ENCODE measurements at places on chromosomes 3 and 15.

DNA sequence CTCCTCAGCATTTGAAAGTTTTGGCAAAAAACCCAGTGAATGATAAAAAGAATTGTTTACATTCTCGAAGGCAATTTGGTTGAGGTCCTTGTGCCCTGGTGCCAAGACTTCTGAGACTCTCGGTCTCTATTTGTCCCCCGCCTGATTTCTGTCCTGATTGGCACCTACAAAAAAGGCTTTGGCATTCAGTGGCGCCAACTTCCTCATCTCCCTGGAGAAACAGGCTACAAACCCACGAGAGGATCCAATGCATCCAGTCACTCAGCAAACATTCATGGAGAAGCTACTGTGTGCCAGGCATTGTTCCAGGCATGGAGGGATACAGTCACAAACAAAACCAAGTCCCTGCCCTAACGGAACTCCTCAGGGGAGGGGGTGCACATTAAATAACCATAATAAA is 42.7 kb downstream of the HES1 start:
- no peak for DNase-seq

DNA sequence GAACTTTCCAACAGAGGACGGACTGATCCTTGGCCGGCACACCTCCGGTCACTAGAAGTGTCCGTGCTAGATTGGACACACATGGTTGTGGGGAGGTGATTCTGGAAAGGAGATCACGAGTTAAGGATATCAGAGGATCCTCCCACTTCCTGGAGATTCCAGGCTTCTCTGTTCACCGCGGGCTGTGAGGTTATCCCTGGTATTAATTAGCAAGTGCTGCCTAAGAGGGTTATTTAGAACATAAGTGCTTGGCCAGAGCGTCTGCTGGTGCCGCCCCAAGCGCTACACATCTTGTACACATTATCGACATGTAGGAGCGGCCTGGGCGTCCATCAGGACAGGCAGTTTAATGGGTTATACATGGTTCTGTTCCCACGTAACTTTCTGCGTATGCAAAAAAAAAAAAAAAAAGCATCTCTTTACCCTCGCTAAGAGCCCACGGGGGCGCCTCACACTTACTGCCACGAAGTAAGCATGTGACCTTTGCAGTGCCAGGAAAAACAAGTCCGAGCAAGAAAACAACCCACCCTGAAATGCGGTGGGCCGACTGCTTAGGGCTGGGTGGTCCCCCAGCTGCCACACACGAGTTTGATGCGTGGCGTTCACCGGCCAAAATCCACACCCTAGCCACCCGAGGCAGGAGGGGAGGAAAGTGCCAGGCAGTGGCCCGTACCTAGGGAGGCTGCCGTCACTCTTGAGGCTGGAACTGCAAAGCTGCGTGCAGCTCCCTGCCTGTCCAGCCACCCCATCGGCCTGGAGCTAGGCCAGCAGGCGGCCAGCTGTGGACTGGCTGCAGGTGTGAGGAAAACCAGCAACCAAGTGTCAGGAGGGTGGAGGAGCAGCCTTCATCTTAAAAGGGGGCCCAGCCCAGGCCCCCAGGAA is 78.0 kb downstream of the CPN2 start:
- DNase-seq = no peak

- no peak for DNase-seq
Measured at GRCh38 chr15:62715946-62716345, 326.6 kb upstream of the TPM1 start.

GRCh38 chr3:34183611-34184340 is 385.3 kb downstream of the PDCD6IP start:
- DNase-seq = no peak

DNA sequence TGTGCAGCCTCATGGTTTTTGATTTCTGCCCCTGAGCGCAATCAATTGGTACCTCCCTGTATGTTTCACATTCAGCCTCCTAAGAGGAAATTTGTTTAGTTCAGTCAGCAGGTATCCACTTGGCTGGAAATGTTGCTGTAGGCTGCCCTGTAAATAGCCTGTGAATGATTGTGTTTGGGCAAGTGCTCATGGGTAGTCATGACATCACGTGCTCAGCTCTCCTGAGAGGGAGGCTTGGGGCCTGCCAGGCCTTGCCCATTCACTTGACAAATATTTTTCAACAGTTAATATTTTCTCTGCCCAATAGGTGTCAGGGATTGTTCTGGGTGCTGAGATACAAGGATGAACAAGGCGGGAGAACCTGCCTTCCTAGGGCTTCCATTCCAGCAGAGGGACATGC is 13.3 kb downstream of the HRH1 start:
- no peak for DNase-seq

- DNase-seq = no peak
Measured at GRCh38 chr15:90038632-90039095, 37.5 kb downstream of the ZNF710 start.

DNA sequence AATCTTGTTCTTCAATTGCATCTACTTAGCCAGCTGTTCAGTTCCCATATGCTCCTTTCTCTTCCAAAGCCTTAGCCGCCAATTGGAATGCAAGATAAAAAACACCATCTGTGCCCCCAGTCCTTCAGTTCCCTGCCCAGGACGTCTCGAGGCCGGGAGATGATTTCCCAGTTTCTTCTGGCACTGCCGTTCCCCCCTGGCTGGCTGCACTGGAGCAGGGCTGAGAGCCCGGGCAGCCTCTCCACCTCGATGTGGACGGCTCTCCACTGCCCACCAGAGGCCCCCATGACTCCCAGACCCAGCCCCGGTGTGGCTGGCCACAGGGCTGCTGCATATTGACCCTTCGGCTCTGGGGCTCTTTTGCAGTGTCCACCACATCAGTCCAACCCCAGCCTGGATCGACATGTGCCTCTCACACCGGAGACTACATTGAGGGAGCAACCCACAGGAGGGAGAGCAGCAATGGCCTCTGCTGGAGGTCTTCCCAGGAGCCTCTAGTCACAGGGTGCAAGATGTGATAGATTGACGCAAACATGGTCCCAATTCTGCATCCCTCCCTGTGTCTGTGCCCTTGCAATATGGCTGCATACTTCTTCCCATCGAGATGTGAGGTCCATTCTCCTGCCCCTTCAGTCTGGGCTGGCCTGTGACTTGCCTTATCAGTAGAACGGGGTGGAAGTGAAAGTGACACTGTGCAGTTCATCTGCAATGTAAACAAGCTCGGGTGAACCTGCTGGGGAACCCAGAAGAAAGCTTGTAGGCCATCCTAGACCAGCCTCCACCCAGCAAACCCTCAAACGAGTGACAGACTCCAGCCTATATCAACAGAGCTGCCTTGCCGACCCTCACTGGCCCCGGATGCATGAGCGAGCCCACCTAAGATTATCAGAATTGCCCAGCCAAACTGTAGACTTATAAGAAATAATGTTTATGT is 52.3 kb upstream of the PRR20G start:
- DNase-seq = no peak
